ENCODE measurements at places on chromosomes 13 and 19.

- no peak for DNase-seq
These were observed 71.8 kb downstream of the TRPM4 start for GRCh38 chr19:49229416-49229815.

- DNase-seq = no peak
These were observed 11.3 kb downstream of the SOX1 start for GRCh38 chr13:112078216-112078615.

- no peak for DNase-seq
These were observed 30.1 kb downstream of the RDH8 start for GRCh38 chr19:10043286-10043927.

GRCh38 chr13:114263578-114263977, 17.8 kb upstream of the UPF3A start:
- no peak for DNase-seq

DNA sequence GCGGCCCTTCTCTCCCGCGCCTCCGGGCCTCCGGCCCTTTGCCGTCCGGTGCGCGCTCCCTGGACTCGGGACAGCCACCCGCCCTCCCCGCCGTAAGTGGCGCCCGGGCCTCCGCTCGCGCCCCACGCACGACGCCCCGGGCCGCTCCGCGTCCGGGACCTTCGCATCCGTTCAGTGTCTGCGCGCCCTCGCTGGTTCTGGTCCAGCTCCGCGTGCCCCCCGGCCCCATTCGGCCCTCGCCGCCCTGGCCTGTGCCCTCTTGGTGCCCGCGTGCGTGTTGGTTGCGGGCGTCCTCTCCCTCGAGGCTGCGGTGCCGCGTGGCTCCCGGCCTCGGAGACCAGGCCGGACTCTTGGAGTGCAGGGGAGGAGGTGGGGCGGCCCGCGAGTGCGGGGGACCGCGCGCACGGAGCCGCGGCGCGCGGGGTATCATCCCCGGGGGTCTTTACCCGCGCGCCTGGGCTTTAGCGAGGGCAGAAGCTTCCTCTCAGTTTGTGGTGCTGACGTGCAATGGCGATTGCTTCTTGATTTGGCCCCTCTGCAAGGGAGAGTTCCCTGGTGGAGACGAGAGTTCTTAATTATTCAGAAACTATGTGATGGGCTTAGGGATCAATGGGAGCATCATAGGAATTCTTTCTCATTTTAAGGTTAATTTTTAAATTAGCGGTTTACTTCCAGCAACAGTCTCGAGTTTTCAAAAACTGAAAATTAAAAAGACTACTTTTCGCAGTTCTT, 757 bp downstream of the WASF3 start:
- no peak for DNase-seq

GRCh38 chr19:1453525-1454364, 3.8 kb downstream of the APC2 start:
- no peak for DNase-seq

DNA sequence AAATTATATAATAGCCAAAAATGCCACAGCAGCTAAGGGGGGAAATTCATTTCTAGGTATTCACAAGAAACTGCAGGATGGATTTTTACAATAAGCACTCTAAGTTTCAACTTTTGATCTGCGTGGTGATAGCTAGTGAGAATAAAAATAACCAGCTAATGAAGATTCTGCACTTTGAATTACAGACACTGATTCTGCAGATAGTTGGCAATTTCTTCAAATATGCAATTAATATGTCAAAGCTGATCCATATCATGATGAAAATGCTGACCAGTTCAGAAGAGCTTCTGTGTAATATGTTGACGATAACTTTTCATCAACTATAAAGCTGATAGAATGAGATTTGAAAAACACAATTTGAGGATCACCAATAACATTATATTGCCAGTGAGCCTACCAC, 1272.9 kb downstream of the EFNB2 start:
- no peak for DNase-seq

- no peak for DNase-seq
These were observed 6.3 kb downstream of the CIB3 start for GRCh38 chr19:16167055-16167454.

- no peak for DNase-seq
These were observed 88.3 kb downstream of the COL4A1 start for GRCh38 chr13:110218581-110219201.

DNA sequence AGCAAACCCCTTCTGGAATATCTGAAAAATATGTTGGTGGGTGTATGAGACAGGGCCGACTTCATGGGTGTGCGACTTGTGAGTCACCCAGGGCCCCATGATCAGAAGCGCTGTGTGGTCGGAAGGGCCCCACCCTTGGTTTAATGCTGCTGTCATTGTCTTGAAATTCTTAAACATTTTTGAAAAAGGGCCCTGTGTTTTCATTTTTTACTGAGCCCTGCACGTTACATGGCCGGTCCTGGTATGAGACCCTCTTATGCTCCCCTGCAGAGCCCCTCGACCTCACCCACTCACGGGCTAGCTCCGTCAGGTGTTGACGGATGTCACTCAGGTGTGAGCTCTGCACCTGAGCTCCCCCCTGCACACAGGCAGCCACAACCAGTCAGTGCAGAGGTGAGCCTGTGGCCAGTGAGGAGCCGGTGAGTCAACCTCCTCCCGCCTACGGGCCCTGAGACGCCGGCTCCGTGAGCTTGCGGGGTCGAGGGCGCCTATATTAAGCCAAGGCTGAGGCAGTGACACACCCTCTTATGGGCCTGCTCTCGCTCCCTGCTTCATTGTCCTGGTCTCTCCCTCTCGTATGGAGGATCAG, 27.7 kb downstream of the GADD45B start:
- no peak for DNase-seq

DNA sequence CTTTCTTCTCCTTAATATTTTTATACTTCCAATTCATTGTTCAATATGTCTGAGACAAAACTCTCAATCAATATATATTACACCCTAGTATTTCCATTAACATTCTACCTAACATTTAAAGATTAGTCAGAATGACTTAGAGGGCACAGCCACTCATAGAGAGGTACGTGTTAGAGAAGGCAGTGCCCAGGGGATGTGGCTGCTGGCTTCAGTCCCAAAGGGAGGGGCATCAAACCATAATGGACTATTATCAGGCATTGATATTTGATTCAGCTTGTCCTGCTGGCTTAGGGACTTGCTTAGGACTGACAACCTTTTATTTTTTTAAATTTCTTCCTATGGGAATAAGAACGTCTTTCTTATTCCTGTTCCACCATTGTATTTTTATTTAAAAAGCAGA, 1392.0 kb upstream of the ATXN8OS start:
- no peak for DNase-seq

DNA sequence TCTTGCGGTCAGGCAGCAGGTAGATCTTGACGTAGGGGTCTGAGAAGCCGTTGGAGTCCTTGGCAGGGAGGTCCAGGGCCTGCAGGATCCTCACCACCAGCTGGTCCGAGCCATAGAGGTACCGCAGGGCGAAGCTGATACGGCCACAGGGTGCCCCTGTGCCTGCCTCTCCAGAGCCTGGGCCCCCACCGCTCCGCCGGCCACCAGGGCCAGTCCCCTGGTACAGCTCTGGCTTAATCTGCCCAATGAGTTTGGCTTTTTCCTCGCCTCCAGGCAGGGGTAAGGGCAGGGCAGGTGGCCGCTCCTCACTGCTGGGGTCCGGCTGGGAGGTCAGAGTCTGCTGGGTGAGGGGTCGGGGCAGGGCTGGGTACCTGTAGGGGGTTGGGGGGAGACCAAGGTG, 9.9 kb downstream of the SYT3 start:
- no peak for DNase-seq

- DNase-seq = no peak
These were observed 26.2 kb upstream of the WDFY2 start for GRCh38 chr13:51557875-51558612.

DNA sequence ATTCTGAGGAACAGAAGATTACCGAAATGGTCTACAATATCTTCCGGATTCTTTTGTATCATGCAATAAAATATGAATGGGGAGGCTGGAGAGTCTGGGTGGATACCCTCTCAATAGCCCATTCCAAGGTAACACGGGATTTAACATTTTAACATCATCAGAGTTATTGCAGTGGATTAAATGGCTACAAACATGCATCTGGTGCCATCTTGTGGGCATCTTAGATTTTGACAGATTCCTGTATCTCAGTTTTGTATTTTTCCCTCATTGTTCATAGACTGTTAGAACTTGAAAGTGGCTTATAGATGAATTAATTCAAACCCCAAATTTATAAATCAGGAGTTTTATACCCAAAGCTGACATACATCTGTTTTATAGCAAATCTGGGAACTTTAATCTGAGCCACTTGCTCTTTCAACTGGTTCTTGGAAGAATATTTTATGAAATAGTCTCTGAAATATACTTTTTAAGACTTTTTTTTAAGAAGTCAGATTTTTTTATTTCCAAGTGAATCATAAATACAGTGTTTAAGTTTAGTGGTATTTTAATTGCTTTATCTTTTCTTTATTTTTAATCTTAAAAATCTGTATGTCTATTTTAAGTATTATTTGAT, 215.2 kb downstream of the NBEA start:
- peak; percentile 0 for DNase-seq

DNA sequence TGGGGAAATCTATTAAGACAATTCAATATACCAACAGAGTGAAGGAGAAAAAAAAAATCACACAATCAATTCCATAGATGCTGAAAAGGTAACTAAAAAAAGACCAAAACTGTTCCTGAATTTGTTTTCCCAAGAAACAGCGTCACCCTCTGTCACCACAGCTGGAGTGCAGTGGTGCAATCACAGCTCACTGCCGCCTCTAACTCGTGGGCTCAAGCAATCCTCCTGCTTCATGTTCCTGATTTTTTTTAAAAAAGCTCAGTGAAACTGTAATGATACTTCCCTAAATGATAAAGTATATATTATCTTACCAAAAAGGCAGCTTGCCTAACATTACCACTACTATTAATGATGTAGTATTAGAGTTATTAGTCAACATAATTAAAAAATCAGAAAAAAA, 19.6 kb upstream of the ZFP14 start:
- no peak for DNase-seq

- DNase-seq = no peak
These were observed 8.3 kb upstream of the PNMA8B start for GRCh38 chr19:46503848-46504453.

DNA sequence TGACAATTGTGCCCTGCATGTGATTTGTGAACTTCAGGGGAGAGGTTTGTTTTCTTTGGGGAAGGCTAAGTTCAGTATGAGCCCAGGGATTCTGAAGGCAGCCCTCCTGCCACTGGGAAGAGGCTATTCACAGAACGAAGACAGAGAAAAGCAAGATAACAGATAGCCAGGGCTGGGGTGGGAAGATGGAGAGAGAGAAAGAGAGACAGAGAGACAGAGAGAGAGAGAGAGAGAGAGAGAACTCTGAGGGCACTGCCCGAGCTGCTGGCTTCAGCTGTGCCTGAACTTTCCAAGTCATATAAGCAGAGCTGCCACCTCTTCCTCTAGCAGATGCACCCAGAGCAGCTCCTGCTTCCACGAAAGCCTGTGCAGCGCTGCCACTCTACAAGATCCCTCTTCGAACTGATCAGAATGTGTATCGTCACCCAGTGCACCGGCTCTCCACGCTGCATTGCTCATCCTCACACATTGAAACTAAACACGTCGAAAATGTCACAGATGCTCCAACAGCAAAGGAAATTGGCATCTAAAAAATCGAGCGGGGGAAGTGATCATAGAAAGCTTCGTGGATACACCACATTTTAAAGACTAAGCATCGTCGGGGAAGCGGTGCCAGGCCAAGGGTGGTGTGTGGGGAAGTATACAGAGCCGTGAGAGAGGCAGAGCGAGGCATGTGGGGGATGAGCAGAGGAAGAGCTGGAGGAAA, 81.8 kb upstream of the SIAH3 start:
- DNase-seq = no peak

DNA sequence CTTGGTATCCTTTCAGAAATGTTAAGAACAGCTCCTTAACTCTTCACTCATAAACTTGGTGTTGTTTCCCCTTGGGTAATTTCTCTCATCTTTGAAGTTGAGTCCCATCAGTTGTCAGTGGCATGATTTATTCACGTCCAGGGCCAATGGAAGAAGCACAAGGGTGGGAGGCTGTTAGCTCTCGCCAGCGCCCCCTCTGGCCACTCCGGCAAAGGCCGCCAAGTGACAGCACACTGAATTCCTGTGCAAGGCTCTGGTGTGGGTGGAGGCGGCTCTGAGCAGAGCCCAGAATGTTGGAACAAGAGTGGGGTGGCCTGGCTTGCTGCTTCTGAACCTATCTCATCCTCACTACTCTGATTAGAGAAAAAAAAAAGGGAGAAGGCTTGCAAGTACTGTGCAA, 13.1 kb upstream of the MEDAG start:
- no peak for DNase-seq

DNA sequence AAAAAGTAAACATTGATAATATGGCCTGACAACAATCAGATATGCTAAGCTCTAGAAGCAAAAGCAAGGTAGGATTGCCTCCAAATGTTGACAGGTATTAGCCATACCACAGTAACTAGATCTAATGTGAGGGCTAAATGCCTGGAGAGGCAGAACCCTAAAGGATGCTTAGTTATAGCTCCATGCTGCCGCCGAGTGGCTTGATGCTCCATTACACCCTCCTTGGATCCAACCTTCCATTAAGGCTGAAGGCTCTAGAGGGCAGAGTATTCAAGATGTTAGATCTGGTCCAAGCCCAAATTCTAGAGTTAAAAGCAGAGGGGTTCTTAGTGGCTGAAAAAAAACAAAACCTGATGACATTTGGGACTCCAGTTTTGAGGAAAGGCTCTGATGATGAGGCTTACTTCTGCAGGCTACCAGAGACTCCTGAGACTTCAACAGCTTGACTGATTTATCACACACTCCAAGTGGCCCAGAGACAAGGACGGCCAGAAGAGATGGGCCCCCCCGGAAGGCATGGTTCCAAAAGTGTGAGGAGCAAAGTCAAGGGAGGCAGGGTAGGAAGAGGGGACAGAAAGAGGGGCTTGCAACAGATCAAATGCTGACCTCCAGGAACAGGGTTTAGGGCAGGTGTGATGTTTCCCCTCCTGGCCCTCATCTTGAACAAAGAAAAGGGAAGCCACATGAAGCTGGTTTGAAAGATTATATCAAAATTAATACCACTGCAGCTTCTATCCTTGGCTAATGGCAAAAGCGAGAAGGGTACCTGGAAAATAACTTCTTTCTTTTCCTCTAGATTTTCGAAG, 21.9 kb upstream of the CPB2 start:
- peak; percentile 30 for DNase-seq

DNA sequence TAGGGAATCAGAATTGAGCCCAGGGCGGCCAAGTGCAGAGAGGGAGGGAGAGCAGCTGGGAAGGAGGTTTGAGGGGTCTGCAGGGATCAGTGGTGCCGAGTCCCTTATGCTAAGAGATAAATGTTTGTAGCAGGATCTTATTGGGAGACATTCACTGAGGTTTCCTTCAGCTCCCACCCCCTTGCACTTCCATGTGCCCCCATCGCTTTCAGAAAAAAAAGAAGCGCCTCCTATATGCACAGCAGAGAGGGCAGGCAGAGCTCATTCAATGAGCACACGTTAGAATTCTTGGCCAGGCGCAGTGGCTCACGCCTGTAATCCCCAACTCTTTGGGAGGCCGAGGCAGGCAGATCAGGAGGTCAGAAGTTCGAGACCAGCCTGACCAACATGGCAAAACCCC, 28.0 kb downstream of the CYP4F2 start:
- no peak for DNase-seq

DNA sequence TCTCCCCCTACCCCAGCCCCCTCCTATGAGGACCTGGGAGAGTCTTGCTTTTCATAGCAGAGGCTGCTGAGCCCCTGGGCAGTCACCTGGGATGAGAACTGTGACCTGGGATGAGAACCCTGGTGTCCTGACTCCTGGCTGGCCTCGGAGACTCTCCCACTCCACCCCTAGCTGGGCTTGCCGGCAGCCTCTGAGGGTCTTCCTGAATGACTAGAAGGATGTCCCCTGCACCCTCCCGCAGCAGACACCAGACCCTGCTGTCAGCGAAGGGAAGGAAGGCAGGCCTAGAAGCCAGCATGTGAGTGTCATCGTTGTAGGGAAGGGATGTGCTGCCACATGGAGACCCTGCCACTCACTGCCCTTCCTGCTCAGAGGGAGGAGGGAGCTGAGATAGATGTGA, 203.4 kb upstream of the ZNF536 start:
- DNase-seq = no peak

All from GM19239 (cell line).